ENCODE measurements at places on chromosomes 4 and X. TPM values are rescaled to one million over a fixed set of nuclear protein-coding genes. Genes with fewer than 3 reads are reported as not detected.

The RHOH gene
- total RNA-seq, result 0.75 TPM

DNA sequence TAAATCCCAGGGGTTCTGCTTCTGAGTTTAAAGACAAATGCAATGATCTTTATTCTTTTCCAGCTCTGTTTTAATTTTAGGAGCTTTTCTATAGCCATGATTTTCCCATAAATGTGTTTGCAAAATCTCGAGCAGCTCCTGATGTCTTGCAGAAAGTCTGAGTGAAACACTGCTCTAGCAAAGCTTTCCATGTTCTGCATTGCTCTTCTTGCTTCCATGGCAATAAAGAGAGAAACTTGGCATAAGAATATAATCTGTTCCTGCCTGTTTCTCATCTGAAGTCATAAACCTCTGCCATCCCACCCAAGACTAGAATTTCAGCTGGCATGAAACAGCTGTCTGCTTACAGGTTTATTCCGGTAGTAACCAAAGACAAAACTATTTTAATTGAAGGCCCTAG, 254.5 kb downstream of the SPRY1 start:
- DNase-seq, result peak; percentile 72

DNA sequence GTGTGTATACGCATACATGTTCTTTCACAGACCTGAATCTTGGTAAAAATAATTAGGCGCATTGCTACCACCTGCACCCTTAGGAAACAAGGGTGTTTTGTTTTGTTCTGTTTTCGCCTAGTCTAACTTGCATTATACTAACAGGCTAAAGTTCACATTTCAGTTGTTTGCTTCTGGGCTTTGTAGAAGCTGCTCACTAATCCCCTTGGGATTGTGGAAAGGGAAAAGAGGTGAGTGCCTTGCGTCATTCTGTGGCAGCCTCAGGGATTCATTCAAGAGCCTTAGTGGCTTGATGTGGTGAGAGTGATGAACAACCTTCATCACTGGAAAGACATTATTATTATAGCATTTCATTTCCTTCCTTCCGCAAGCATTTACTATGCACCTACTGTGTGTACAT, 331.1 kb downstream of the ADGRL3 start:
- DNase-seq, result no peak

DNA sequence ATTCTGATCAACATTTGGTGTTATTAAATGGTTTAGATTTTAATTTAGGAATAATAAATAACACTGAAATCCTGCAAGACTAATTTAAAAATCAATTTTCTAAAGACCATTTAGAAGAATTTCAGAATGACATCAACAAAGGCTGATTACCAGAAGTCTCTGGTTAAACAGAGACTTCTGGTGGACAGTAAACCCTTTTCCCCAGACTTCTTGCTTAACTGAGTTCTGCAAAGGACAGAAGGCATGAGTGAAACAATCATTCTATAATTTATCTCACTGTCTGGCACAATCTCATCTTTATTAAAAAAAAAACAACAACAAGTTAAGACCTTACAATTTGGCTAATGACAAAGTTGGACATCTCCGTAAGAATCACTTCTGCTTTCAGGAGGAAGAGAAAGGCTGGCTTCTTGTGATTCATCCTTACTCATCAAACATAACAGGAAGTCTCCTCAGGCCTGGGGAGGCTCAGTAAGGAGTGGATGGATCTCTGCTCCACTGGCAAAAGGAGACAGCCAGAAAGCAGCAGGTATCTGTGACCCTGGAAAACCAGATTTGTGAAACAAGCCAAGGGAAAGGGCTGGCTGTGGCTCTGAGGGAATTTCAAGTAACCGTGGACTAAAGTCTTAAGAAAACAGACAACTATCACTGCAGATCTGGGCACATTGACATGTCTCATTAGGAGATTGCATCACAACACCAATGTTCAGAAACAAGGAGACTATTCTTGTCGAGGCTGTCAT, 908 bp upstream of the TLR6 start:
- peak; percentile 86 for DNase-seq
